Hematopoietic multipotent progenitor cell treated with erythropoietin and hydrocortisone succinate and interleukin-3 and kit ligand, for 15 days (in vitro differentiated cells): ENCODE measurements at places on chromosomes 7 and 10.

- no peak for DNase-seq
Measured at GRCh38 chr10:71255808-71256660, 43.7 kb downstream of the UNC5B start.

DNA sequence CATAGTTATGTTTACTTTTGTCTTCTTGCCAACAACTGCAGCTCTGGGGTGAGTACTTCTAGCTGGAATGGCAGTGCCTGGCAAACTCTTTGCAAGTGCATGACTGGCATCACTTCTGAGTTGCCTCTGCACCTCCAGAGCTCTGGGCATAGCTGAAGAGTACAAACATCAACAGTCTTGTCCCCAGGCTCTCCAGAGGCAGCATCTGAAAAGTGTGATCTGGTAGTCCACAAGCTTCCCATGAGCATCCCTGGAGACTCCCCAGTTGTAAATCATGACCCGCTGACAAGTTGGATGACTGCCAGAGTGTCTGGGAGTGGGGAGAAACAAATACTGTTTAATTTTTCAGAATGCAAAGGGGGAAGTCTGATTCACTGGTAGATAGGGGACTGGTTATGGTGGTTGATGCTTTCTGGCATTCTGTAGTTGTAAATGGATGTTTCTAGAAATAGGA is 138.9 kb upstream of the CDK13 start:
- DNase-seq, result no peak

GRCh38 chr7:43792471-43793150 is 34.1 kb downstream of the BLVRA start:
- DNase-seq, result no peak

DNA sequence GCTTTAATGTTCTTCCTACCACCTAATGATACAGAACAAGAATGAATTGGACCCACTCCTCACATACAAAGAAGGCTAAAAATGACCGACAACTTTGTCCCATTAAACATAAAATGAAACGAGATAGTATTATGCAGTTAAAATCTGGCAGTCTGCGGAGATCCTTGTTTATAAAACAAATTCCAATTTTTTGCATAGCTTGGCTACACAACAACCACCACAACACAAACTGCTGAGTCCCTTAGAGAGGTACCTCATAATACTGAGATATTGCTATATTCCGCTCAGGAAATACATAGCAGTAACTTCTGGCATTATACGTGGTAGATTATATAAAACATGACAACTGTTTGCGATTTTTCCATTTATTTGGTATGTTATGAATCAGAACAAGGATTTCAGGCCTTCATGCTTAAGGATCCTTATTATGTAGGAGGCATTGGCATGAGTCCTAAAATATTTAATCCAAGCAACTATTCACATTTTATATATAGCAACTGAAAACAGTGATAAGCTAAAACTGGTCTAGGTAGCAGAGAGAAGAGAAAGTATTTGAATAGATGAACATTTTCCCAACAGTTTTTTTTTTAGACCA is 96.0 kb downstream of the ANK3 start:
- no peak for DNase-seq

DNA sequence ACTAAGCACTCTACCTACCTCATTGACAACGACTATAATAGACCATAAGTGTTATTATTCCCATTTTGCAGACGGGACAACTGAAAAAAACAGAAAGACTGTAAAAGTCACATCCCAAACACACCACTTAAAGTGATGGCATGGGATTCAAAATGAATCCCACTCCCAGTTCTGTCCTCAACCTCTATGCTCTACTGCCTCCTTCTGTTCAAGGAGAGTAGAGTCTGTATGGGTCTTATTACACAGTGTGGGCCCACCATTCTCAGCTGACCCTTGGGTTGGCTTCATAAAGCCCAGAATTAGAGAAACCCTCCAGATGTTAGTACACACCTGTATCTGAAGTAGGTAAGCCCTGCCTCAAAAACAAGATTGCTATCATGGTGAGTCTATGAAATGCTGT is 102.2 kb downstream of the GRM8 start:
- DNase-seq, result no peak

DNA sequence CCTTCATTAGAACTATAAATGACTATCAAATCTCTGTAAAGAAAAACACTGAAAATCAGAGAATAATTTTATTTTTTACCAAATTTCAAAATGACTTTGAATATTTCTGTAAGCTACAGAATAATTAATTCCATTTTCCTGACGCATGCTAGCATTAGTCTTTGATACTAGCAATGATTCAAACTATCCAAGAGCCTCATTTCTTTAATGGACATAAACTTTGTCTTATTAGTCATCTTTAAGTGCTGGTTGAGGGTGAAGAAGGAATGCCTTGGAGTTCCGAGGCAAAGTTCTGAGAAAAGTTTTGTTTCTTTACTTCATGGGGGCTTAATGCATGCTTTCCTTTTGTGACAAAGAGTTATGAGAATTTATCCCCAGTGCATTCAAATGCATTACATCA is 137.3 kb downstream of the AGMO start:
- DNase-seq, result no peak

GRCh38 chr10:49369216-49370162 is 26.4 kb downstream of the DRGX start:
- DNase-seq, result no peak

DNA sequence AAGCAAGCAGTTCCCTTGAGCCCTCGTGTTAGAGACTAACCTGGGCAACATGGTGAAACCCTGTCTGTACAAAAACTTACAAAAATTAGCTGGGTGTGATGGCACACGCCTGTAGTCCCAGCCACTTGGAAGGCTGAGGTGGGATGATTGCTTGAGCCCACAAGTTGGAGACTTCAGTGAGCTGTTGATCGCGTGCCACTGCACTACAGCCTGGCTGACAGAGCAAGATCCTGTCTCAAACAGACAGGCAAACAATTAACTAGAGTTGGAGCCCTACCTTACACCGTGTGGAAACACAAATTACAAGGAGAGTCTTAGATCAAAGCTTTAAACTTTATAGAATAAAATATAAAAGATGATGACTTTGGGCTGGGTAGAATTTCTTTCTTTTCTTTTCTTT is 219.5 kb downstream of the CUX1 start:
- no peak for DNase-seq

GRCh38 chr7:1651031-1651446 is 19.0 kb upstream of the ELFN1 start:
- no peak for DNase-seq

- DNase-seq, result no peak
Measured at GRCh38 chr10:29465384-29465783, 169.4 kb downstream of the SVIL start.

GRCh38 chr7:114790521-114790920 is 131.4 kb upstream of the MDFIC start:
- no peak for DNase-seq
